ENCODE measurements at places on chromosomes 11 and 22.

DNA sequence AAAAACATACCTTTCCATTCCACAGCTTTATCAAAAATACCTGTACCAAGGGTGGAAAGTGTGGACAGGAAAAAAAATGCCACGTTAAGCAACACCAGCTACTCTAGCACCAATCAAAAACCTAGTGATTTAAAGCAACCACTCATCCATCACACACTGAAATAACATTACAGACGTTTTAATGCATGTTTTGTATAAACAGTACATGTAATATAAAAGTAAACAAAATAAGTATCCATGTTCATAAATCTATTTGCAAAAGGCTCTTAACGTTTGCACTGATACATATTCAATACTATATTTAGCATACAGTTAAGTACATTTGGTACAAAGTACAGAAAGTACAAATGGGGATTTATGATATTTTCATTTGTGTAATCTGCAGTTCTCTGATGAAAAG lies 38.7 kb downstream of the CHKA start:
- H3K27me3 ChIP-seq, result no peaks in the 10 kb centered on the region
- DNase-seq, result no peak
- no peaks in the 10 kb centered on the region for H3K36me3 ChIP-seq

- H3K36me3 ChIP-seq, result no peaks in the 10 kb centered on the region
- H3K4me1 ChIP-seq, result no peaks in the 10 kb centered on the region
- DNase-seq, result no peak
- no peak overlapping the region for H3K4me3 ChIP-seq
Measured at GRCh38 chr11:79404325-79404724, 36.5 kb downstream of the TENM4 start.

- H3K27me3 ChIP-seq, result no peaks in the 10 kb centered on the region
- DNase-seq, result no peak
- H3K4me3 ChIP-seq, result no peak overlapping the region
- no peaks in the 10 kb centered on the region for H3K36me3 ChIP-seq
- H3K4me1 ChIP-seq, result peaks cover 45% of the 10 kb centered on the region
Measured at GRCh38 chr22:24506802-24507438, 11.8 kb downstream of the UPB1 start.

- H3K27me3 ChIP-seq, result no peaks in the 10 kb centered on the region
- H3K36me3 ChIP-seq, result no peaks in the 10 kb centered on the region
- no peak for DNase-seq
- no peak overlapping the region for H3K27ac ChIP-seq
- no peak overlapping the region for H3K4me3 ChIP-seq
Measured at GRCh38 chr22:24055283-24055682, 44.2 kb downstream of the CABIN1 start.

DNA sequence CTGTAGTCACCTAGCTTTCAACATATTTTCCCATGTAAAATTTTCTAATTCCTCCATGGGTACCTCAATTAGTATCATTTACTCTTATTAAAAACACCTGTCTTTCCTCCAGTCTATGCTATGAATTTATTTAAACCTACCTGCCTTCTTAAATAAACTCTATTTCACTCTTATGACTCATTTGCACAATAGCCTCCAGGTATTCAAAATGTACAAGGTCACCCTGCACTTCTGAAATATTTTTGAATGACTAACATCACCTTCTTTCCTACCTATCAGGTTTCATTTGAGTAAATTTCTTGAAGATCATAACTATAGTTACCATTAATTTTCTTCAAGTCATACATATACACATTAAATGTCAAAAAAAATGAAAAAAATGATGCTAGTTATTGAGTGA lies 939.7 kb downstream of the DLG2 start:
- H3K27me3 ChIP-seq, result no peaks in the 10 kb centered on the region
- H3K4me1 ChIP-seq, result no peaks in the 10 kb centered on the region
- H3K36me3 ChIP-seq, result no peaks in the 10 kb centered on the region
- no peak for DNase-seq
- no peak overlapping the region for H3K4me3 ChIP-seq

DNA sequence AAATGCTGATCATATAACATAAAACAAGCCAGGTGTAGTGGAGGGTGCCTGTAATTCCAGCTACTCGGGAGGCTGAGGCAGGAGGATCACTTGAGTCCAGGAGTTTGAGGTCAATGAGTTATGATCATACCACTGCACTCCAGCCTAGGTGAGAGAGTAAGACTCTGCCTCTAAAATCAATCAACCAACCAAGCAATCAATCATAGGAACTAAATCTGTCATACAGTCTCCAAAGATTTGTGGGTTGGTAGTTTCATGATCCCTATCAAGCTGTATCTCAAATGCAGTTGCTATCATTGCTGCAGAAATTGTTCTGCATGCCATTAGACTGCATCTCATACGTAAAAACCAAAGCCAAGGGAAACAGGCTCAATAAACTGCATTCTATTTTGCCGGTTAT lies 33.1 kb downstream of the NARS2 start:
- no peak overlapping the region for H3K27ac ChIP-seq
- no peak overlapping the region for H3K4me3 ChIP-seq
- DNase-seq, result no peak
- no peaks in the 10 kb centered on the region for H3K36me3 ChIP-seq

- DNase-seq, result peak; percentile 12
- peaks cover 4% of the 10 kb centered on the region for H3K4me1 ChIP-seq
- H3K27me3 ChIP-seq, result no peaks in the 10 kb centered on the region
Measured at GRCh38 chr22:23215294-23216241, 35.3 kb downstream of the BCR start.

DNA sequence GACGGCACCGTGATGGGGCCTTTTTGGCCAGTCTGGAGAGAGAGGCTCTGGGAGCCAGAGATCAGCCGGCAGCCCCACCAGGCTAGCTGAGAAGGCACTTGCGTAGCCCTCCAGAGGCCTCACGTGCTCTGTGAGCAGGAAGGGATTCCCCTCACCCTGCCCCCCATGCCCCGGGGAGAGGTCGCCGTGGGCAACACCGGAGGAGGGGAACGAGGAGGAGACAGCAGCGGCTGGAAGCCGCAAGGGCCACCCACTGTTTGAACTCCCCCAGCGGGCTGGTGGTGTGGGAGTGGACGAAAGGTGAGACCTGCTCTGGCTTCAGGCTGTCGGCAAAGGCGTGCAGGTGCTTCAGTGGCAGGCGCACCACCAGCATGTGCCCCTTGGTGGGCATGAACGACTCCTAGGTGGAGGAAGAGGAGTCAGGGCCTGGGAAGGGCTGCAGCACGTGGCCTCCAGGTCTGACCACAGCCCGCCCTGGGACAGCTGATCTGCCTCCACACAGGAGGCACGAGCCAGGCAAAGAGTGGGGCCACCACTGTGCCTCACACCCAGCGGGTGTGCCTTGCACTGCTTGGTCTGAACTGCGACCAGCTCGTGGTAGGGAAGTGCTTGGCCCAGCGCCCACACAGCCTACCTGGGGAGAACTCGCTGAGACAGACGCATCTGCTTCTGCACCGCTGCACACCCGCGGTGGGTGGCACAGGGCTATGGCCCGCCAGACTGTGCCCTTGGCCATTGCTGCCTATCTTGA lies 99.9 kb downstream of the MED15 start:
- no peak for DNase-seq
- H3K27me3 ChIP-seq, result no peaks in the 10 kb centered on the region
- H3K4me1 ChIP-seq, result no peaks in the 10 kb centered on the region
- no peak overlapping the region for H3K27ac ChIP-seq

DNA sequence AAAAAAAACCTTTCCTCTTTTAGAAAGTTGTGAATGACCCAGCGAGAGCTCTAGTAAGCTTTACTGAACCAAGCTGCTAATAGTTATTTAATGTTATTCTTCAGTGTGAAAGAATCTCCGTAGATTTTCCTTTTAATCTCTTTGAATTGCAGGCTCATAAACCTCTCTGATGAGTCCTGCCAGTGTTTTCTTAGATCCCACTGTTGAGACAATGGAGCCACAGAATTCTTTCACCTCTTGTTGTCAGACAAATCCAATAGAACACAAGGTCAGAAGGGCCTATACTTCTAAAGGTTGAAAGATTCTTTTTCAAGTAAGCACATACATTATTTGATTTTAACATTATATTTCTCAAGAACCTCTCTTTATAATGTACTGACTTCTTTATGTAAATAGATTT lies 52.2 kb downstream of the DNAJC24 start:
- H3K4me3 ChIP-seq, result no peak overlapping the region
- no peak for DNase-seq
- no peaks in the 10 kb centered on the region for H3K4me1 ChIP-seq
- H3K27me3 ChIP-seq, result no peaks in the 10 kb centered on the region

GRCh38 chr22:29016067-29016938 lies 45.3 kb downstream of the C22orf31 start:
- H3K27me3 ChIP-seq, result no peaks in the 10 kb centered on the region
- H3K27ac ChIP-seq, result no peak overlapping the region
- H3K4me3 ChIP-seq, result no peak overlapping the region
- no peaks in the 10 kb centered on the region for H3K4me1 ChIP-seq
- no peak for DNase-seq

DNA sequence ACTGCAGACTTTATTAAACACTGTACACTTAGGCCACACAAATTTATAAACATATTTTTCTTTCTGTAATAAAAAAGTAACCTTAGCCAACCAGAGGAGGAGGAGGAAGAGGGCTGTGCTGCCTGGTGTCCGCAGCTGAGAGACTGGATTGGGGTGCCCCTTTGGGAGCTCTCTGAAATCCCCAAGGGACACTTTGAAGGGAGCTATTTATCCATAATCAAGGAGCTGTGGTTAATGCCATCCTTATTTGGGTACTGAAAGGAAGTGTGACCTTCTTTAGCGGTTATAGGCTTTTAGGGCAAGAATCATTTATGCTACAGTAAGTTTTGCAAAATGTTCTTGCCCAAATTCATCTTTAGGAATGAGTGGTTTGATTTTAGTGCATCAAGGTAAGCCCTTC lies 125.8 kb downstream of the RASSF10 start:
- no peak for DNase-seq
- no peaks in the 10 kb centered on the region for H3K27me3 ChIP-seq

DNA sequence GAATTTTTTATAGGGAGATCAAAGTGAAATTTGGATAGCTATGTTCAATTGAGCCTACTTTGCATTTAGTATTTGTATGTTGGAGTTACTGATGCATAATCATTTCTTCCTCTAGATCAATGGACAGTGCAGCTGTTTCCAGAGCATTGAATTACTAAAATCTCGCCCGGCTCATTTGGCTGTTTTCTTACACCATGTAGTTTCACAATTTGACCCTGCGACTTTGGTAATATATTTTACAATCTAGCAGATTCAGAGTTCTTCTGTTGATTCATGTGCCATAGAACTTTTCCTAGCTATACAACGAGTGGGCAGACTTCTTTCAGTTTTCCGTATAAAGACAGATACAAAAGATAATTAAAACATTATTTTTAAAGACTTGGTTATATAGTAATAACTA lies 70.0 kb upstream of the GRIK4 start:
- H3K4me3 ChIP-seq, result no peak overlapping the region
- H3K4me1 ChIP-seq, result no peaks in the 10 kb centered on the region
- H3K27me3 ChIP-seq, result no peaks in the 10 kb centered on the region
- peaks cover 61% of the 10 kb centered on the region for H3K36me3 ChIP-seq
- H3K27ac ChIP-seq, result no peak overlapping the region

DNA sequence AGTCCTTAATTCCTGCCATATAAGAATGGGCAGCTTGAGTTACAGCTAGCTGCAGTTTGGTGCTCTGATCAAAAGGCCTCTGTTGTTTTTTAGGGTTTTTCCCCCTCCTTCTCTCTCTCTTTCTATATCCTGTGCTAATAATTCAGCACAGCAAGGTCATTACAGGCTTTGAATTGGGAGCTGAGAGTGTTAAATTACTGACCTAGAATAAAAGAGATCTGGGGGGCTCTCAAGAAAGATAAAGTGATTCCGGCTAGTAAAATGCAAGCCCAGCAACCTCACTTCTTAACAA lies 84.9 kb downstream of the CSTPP1 start:
- no peak overlapping the region for H3K4me3 ChIP-seq
- no peak overlapping the region for H3K27ac ChIP-seq

DNA sequence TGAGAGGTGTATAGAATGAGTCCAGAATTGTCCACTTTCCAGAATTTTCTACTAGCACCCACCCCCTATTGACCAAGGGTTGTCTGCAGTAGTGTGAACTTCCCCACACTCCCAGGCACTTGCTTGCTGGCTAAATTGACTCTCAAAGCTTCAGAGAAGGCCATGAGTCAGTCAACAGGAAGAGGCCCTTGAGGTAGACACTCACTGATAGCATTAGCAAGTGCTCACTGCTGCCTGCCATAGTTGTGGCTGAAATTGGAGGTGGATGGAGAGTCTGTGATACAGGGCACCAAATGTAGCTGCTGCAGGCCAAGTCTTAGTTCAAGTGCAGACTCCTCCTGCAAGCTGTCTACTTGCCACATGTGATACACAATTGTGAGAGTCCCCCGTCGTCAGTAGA lies 156.8 kb downstream of the SPON1 start:
- no peak overlapping the region for H3K27ac ChIP-seq
- H3K27me3 ChIP-seq, result no peaks in the 10 kb centered on the region
- H3K4me1 ChIP-seq, result no peaks in the 10 kb centered on the region
- H3K36me3 ChIP-seq, result no peaks in the 10 kb centered on the region

GRCh38 chr11:46229230-46229629 lies 48.2 kb upstream of the CREB3L1 start:
- no peak for DNase-seq
- no peak overlapping the region for H3K27ac ChIP-seq
- no peaks in the 10 kb centered on the region for H3K27me3 ChIP-seq
- H3K4me1 ChIP-seq, result no peaks in the 10 kb centered on the region
- H3K36me3 ChIP-seq, result no peaks in the 10 kb centered on the region

DNA sequence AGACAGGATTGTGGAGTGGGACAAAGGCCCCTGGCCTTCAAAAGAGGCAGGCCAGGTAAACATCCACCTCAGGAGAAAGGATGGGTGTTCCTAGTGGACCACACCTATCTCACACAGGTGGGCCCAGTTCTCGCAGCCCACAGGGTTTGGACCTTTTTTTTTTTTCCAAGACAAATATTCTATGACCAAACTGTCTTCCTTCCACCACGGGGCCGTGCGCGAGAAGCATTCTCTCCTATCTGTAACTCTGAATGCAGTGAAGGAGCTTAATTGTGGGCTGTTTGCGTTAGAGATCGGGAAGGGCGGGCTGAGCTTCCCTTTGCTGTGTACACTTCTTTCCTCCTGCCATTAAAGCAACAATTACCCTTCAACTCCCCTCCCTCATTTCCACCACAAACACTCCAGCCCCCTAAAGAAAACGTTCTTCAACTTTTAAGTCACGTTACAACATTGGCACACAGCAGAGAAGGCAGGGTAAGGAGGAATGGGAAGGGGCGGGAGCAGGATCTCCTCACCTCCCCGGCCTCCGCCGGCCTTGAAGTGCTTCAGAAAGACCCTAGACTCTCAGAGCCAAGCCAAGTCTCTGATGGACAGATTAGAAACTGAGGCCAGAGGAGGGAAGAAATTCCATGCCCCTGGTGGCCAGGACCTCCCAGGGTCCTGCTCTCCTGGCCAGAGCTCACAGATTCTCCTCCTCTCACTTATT lies 238.4 kb downstream of the BUD13 start:
- H3K27ac ChIP-seq, result no peak overlapping the region
- no peaks in the 10 kb centered on the region for H3K27me3 ChIP-seq
- H3K4me3 ChIP-seq, result no peak overlapping the region
- H3K4me1 ChIP-seq, result no peaks in the 10 kb centered on the region

- H3K36me3 ChIP-seq, result no peaks in the 10 kb centered on the region
- DNase-seq, result no peak
- no peaks in the 10 kb centered on the region for H3K4me1 ChIP-seq
Measured at GRCh38 chr11:58998480-58999290, 59.4 kb downstream of the GLYATL1 start.

- H3K27me3 ChIP-seq, result no peaks in the 10 kb centered on the region
- no peak for DNase-seq
- H3K36me3 ChIP-seq, result no peaks in the 10 kb centered on the region
- H3K27ac ChIP-seq, result no peak overlapping the region
- no peak overlapping the region for H3K4me3 ChIP-seq
Measured at GRCh38 chr22:28112548-28113043, 193.5 kb upstream of the PITPNB start.

- H3K27me3 ChIP-seq, result no peaks in the 10 kb centered on the region
- no peaks in the 10 kb centered on the region for H3K36me3 ChIP-seq
- no peaks in the 10 kb centered on the region for H3K4me1 ChIP-seq
- H3K27ac ChIP-seq, result no peak overlapping the region
Measured at GRCh38 chr11:7527029-7527428, 13.2 kb downstream of the PPFIBP2 start.
